ENCODE measurements at places on chromosomes 2 and 18.
A peak's percentile ranks its signal among the peaks of the same experiment; 100 is the strongest.

GRCh38 chr18:12904012-12904516 is 20.0 kb upstream of the PTPN2 start:
- DNase-seq = no peak

DNA sequence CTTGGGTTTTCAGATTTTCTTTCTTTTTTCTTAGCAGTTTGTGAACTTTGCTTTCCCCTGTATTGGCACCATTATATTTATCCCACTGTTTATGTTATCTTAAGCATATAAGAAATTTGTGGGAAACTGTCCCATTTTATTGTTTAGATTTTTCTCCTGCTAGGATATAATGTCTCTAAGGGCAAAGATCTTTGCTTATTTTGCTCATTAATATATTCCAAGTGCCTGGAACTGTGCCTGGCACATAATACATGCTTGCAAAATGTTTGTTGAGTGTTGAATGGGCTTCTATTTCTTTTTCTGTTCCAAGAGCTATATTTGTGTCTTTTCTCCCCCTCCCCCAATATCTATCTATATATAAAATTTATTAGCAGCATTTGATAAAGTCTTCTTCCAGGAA is 5.4 kb downstream of the EPC2 start:
- no peak for DNase-seq

GRCh38 chr2:219919506-219919905 is 292.1 kb downstream of the SLC4A3 start:
- DNase-seq = no peak

DNA sequence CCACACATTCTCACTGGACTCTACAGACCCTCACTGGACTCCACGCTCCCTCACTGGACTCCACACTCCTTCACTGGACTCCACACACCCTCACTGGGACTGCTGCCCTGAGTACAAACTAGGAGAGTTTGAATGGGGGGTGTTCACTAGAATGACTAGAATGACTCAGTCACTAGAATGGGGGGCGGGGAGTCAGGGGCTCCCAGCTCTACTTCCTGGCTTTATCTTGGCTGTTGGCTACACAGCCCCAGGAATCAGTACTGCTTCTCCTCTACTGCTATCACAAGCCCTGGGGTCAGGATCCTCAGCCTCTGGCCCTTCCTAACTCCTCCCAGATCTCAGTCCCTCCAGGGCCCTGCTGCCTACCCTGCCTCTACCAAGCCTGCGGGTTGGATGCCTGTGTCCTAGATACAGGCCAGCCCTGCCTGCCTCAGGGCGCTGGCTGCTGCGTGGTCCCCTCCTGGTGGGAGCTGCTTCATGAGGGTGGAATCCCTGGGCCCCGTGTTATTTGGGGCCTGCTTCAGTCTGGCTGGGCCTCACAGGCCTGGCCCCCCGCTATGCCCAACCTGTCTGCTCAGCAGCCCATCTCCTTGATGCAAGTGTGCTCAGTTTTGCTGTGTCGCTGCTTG is 7.8 kb downstream of the PTMA start:
- DNase-seq = no peak

DNA sequence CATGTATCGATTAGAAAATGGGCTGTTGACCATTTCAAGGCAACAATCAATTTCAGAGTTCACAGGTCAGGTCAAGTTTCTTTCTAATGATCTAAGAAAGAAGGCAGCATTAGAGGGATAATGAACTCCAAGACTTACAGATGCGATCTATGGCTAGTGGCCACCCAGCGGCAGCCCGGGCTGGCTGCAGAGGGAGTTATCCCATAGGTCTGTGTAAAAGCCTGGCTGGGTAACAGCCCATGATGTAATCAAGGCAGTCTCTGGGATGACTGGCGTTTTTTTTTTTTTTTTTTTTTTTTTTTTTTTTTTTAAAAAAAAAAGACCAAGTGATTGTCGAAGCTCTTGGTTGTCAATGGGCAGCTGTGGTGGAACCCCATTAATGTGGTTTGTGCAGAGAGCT is 171.1 kb upstream of the SKOR2 start:
- no peak for DNase-seq

DNA sequence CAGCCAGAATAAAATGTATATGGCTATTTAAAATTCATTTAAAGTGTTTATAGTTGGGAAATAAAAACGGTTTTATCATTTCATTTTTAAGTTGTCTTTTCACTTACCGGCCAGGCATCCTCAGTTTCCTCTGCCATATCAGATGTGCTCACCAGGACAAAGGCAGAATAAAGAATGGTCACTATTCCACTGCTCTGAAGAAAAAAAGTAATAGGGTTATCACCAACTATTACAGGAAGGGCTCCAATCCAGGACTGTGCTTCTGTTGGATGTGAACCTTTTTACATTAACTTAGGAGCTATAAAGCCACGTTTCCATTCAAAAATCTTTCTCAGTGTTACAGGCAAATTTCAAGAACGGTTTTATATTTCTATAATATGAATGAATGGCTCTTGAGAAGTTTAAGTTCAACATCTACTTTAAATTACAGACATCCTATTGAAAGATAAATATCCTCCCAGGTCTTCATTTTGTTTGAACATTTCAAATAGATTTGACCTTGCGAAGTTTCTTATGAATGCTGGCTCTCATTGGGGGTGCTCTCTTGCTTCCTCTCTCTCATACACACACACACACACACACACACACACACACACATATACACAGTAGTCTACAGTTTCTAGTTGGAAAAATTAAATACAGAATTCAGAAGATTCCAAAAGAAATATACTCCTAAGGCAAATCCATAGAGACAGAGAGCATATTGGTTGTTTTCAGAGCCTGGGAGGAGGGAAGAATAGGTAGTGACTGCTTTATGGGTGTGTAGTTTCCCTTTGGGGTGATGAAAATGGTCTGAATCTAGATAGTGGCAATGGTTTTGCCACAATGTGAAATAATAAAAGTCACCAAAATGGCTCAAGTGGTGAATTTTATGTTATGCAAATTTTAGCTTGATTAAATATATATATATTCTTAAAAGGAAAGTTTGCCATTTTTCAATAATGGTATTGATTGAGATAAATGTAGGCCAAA is 2.9 kb upstream of the SLC40A1 start:
- DNase-seq = no peak

GRCh38 chr2:63648632-63649031 is 59.9 kb downstream of the MDH1 start:
- no peak for DNase-seq

- no peak for DNase-seq
Measured at GRCh38 chr18:31245820-31246219, 72.1 kb upstream of the DSG1 start.

DNA sequence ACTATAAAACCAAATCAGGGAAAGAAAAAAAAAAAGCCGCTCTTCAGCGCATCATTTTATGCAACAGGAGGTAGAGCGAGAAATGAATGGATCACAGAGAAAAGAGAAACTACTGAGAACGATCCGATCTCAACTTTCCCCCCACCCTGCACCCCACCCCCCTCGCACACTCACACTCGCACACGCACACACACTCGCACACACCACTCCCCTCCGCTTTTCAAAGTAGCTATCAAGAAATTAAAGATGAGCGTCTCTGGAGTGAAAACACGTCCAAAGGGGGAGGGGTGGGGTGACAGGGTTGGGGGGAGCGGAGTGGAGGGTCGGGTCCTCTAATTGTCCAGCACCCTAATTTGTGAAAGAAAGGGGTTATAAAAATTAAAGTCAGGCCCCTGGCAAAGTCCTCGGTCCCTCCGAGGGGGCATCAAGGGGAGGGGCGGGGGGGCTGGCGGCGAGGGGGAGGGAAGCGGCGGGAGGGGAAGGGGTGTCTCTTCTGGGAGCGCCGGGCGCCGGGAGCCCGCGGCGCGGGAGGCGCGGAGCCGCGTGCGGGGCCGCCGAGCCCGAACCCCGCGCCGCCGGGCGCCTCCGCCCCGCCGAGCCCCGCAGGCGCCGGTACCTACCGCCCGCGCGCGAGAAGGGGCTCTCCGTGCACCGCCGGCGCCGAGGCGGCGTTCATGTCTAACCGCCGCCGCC is 428 bp downstream of the TCF4 start:
- DNase-seq = peak; percentile 57

- DNase-seq = no peak
Measured at GRCh38 chr2:42788-43187, 3.5 kb downstream of the FAM110C start.

- DNase-seq = no peak
Measured at GRCh38 chr2:5693287-5694201, 1.4 kb downstream of the SOX11 start.

- DNase-seq = no peak
Measured at GRCh38 chr2:150482111-150482510, 5.4 kb downstream of the RND3 start.

GRCh38 chr2:181777734-181778133 is 97.4 kb upstream of the NEUROD1 start:
- DNase-seq = no peak

DNA sequence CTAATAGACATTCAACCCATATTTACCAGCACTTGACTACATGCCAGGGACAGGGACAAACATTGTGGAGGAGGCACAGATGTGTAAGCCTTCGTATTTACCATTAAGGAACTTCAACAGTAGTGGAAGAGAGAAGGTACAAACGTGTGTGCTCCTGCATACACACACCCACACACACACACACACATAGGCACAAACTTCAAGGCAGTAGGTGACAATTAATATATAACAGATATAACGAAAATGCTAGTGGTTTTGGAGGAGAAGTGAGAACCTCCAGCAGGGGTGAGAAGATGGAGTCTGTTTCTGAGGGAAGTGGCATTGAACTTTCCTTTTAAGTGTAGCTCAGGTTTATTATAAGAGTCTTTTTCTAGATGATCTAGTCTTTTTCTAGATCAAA is 231.1 kb downstream of the SETBP1 start:
- DNase-seq = no peak

DNA sequence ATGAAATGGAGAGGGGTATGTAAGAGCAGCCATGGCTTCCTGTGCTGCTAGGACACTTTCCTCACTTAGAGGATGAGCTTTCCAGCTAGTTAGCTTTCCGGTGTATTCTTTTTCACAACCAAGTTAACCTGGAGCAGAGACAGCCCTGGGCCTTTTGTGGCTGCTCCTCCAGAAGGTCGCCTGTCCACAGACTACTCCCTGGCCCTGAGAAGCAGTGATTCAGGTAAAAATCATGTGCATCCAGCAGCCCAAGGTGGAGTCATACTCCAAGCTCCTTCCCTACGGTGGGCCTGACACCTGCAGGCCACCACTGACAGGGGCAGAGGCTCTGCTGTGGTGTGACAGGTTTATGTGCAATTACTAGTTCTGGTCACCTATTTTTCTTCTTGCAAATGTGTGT is 187.2 kb downstream of the ANKRD30B start:
- no peak for DNase-seq

DNA sequence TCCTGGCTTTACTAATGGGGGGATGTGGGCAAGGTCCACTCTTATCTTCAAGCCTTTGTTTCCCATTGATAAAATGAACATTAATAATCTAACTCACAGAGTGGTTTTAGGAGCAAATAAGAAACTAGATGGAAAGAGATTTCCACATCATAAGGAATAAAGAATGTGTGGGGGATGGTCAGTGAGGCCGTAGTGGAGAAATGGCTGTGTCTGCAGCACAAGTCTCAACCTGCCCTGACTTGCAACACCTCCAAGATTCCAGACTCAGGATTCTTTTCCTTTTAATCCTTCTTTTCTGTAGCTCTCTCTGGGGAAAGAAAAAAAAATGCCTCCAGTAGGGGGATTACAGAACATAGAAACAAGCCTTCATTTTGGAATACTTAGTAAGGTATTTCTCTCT is 124.2 kb upstream of the MEX3C start:
- DNase-seq = no peak

GRCh38 chr18:33700513-33700976 is 122.5 kb downstream of the ASXL3 start:
- DNase-seq = no peak

GRCh38 chr18:46567196-46567595 is 89.8 kb downstream of the LOXHD1 start:
- no peak for DNase-seq

DNA sequence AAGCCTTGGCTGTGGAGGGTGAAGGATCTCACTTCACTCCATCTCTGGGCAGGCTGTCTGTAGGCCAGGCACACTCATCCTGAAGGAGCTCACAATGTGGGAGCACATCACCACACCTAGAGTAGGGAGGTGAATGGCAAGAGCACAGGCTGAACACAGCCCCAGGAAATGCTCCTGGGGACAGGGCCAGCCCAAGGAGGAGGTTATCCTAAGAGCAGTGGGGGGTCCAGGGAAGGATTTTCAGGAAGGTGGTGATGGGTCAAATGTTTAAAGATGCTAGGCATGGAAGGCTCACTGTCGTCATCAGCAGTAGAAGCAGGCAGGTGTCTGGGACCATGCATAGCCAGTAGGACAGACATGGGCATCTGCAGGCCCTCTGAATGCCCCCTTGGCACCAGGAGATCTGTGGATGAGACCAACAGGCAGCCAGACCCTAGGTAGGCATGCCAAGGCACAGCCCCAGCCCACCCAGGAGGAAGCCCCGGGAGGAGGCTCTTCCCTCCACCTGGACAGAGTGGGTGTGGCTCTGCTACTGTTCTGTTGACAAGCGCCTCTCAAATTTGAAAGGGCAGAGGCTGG is 91.7 kb upstream of the RAB6C start:
- DNase-seq = no peak

GRCh38 chr2:40251137-40251536 is 200.8 kb downstream of the SLC8A1 start:
- DNase-seq = peak; percentile 92

GRCh38 chr2:28927878-28928277 is 33.4 kb downstream of the WDR43 start:
- DNase-seq = no peak

- DNase-seq = no peak
Measured at GRCh38 chr2:3718679-3719078, 15.3 kb downstream of the DCDC2C start.

GRCh38 chr2:42013409-42013808 is 34.4 kb upstream of the PKDCC start:
- DNase-seq = no peak

GRCh38 chr2:182792441-182792840 is 74.0 kb downstream of the FRZB start:
- no peak for DNase-seq

DNA sequence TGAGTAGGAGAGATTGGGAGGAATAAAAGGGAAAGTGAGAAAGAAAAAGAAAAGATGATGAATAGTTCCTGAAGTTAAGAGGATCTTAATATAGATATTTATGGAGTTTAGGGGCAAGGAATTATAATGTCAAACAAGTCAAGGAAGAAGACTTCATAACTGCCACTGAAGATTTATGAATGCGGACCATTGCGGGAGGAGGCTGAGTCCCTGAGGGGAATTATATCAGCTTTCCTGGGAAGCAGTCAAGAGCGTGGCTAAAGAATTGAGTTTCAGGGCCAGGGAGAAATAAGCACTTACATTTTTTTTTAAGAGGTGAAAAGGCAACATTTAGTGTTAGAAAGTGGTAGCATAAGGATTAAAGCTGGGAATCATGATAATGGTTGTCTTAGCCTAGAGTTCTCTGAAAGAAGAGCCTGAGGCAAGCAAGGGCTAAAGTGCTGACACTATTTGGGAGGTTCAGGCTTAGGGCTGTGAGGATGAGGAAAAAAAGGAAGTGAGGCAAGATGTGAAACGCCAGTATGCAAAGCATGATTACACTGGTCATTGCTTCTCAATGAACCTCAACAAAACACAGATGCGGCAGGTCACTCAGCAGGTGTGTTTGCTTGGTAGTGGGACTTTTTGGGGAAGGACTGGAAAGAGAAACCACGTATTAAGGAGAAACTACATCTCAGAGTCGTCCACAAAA is 217.1 kb downstream of the SLC4A3 start:
- DNase-seq = no peak

- DNase-seq = no peak
Measured at GRCh38 chr18:12257996-12258718, 4.0 kb downstream of the CIDEA start.
